ENCODE measurements at places on chromosomes 1 and 21.
A peak's percentile ranks its signal among the peaks of the same experiment; 100 is the strongest.

- no peaks in the 10 kb centered on the region for H3K36me3 ChIP-seq
- no peaks in the 10 kb centered on the region for H3K27me3 ChIP-seq
- H3K4me1 ChIP-seq = 0 out of 2 replicates have a peak, but pooled peaks cover 2% of the 10 kb centered on the region
- no peak overlapping the region for H3K4me3 ChIP-seq
- H3K27ac ChIP-seq = no peak overlapping the region
Measured at GRCh38 chr1:111474106-111474505, 322 bp downstream of the C1orf162 start.

GRCh38 chr1:209628618-209629299 lies 23.5 kb downstream of the LAMB3 start:
- peaks cover 3% of the 10 kb centered on the region for H3K27me3 ChIP-seq
- H3K27ac ChIP-seq = no peak overlapping the region
- peaks cover 43% of the 10 kb centered on the region for H3K4me1 ChIP-seq
- no peak for DNase-seq

GRCh38 chr1:203557390-203557789 lies 63.4 kb downstream of the OPTC start:
- peaks cover 41% of the 10 kb centered on the region for H3K4me1 ChIP-seq
- H3K27me3 ChIP-seq = no peaks in the 10 kb centered on the region
- no peak for DNase-seq

DNA sequence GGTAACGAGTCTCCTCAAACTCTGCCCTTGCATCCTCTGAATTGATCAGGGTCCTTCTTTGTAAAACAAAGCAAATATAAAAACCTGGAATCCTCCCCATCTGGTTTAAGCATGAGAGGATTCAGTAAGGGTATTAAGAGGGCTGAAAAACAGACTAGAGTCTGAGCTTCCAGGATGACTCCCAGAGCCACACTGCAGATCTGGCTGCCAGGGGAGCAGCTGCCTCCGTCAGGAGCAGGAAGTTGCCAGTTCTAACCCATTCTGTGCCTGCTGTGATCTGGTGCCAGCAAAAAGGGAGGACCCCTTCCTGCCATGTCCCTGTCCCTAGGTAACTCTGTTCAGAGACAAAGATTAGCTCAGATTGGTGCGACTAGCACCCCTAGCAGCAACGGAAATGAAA lies 27.5 kb downstream of the SERTAD4 start:
- H3K4me1 ChIP-seq = peaks cover 16% of the 10 kb centered on the region
- H3K27ac ChIP-seq = 0 out of 2 replicates have a peak overlapping the region, but pooled peaks have one; percentile 6
- no peaks in the 10 kb centered on the region for H3K27me3 ChIP-seq
- H3K4me3 ChIP-seq = no peak overlapping the region

DNA sequence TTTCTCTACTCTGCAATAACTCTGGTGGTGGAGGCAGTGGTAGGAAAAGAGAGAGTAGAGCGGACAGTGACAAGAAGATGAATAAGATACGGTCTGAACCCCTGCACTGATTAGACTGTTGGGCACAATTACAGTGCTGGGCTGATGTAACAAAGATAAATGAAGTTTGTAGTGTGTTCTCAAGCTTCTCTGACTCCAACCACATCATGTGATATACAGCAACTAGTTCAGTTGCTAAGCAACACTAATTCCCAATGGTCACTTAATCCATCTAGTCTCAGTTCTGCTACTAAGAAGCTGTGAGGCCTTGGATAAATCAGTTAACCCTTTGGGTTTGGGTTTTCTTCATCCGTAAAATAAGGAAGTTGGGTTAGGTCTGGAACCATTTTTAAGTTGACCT lies 17.3 kb downstream of the DDR2 start:
- DNase-seq = no peak
- no peaks in the 10 kb centered on the region for H3K4me1 ChIP-seq
- H3K36me3 ChIP-seq = no peaks in the 10 kb centered on the region

- DNase-seq = peak; percentile 87
- no peaks in the 10 kb centered on the region for H3K27me3 ChIP-seq
- peaks cover 36% of the 10 kb centered on the region for H3K4me1 ChIP-seq
- no peaks in the 10 kb centered on the region for H3K36me3 ChIP-seq
- peak overlapping the region; percentile 14 for H3K27ac ChIP-seq
Measured at GRCh38 chr1:235093696-235094592, 34.7 kb downstream of the TOMM20 start.

DNA sequence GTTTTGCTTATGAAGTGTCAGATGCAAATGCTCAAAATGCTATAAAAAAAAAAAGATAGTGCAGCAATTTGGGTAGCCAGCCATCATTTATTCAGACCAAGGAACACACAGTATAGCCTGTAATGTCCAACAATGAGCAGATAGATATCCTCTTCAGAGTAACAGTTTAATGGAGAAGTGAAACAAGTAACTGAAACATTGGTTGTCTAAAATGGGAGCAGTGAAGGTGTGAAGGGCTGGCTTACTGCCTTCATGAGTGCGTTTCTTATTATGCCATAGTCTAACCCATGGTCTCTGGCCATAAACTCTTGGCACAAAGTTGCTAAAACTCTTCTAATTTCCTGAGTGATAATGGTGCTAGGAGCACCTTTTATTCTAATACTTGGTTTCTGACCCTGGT lies 11.4 kb downstream of the RGS5 start:
- no peaks in the 10 kb centered on the region for H3K27me3 ChIP-seq
- H3K36me3 ChIP-seq = no peaks in the 10 kb centered on the region
- no peak overlapping the region for H3K4me3 ChIP-seq
- H3K4me1 ChIP-seq = peaks cover 4% of the 10 kb centered on the region

GRCh38 chr1:241527146-241527545 lies 5.0 kb upstream of the KMO start:
- no peaks in the 10 kb centered on the region for H3K36me3 ChIP-seq
- H3K4me1 ChIP-seq = peaks cover 14% of the 10 kb centered on the region
- no peak overlapping the region for H3K4me3 ChIP-seq
- DNase-seq = no peak

DNA sequence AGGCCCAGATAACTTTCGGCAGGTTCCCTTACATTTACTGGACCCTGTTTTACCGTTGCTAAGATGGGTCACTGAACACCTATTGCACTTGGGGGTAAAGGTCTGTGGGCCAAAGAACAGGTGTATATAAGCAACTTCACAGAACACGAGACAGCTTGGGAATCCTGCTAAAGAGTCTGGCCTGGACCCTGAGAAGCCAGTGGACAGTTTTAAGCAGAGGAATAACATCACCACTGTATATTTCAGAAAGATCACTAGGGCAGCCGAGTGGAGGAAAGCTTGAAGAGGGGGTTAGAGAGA lies 54.4 kb downstream of the LAMC2 start:
- DNase-seq = no peak
- H3K4me3 ChIP-seq = no peak overlapping the region
- H3K27me3 ChIP-seq = no peaks in the 10 kb centered on the region
- H3K4me1 ChIP-seq = peaks cover 9% of the 10 kb centered on the region
- no peaks in the 10 kb centered on the region for H3K36me3 ChIP-seq

GRCh38 chr1:160674415-160674814 lies 27.6 kb upstream of the SLAMF1 start:
- H3K4me1 ChIP-seq = peaks cover 10% of the 10 kb centered on the region
- no peak for DNase-seq
- H3K36me3 ChIP-seq = peaks cover 26% of the 10 kb centered on the region
- H3K4me3 ChIP-seq = no peak overlapping the region
- no peaks in the 10 kb centered on the region for H3K27me3 ChIP-seq

DNA sequence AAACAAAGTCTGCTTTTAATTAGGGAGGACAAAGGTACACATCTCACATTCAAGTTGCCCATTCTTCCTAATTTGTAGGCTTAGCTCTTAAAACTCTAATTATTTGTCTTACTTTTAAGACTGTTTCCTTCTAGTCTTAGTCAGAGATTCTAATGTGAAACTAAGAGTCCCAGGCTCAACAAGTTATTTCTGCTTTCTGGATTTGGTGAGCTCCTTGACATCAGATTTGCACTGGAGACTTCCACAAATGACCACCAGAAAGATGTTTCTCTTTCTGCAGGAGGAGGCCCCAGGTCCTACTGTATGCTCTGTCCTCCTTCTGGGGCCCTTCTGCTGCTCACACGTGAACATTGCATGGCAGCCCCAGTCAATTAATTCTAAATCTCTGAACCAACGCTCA lies 194.2 kb upstream of the JUN start:
- no peak overlapping the region for H3K4me3 ChIP-seq
- H3K27ac ChIP-seq = no peak overlapping the region
- H3K36me3 ChIP-seq = no peaks in the 10 kb centered on the region
- H3K27me3 ChIP-seq = no peaks in the 10 kb centered on the region

- DNase-seq = no peak
- H3K36me3 ChIP-seq = peaks cover 11% of the 10 kb centered on the region
- H3K4me1 ChIP-seq = peaks cover 24% of the 10 kb centered on the region
- no peak overlapping the region for H3K4me3 ChIP-seq
- H3K27me3 ChIP-seq = no peaks in the 10 kb centered on the region
Measured at GRCh38 chr1:80994934-80995333, 805.8 kb upstream of the ADGRL2 start.

GRCh38 chr21:46459024-46459355 lies 299 bp downstream of the DIP2A start:
- H3K27ac ChIP-seq = no peak overlapping the region
- no peaks in the 10 kb centered on the region for H3K27me3 ChIP-seq
- no peak for DNase-seq
- H3K36me3 ChIP-seq = peaks cover 19% of the 10 kb centered on the region
- peak overlapping the region; percentile 67 for H3K4me3 ChIP-seq

DNA sequence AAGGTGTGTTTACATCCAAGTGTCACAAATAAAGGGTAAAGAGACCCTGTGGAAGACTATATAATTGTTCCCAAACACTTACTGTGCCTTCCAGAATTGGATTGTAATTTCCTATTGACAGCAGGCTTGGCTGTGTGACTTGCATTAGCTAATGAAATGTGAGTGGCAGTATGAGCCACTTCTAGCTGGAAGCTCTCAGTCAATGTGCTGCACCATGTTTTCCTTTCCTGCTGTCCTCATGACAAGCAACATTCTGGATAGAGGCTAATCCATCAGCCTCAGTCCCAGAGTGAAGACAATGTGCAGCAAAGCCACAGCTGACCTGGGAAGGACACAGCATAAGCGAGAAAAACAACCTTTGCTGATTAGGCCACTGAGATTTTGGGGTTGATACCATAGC lies 5.9 kb upstream of the FOXJ3 start:
- H3K4me1 ChIP-seq = peaks cover 30% of the 10 kb centered on the region
- no peak overlapping the region for H3K4me3 ChIP-seq
- DNase-seq = no peak
- H3K36me3 ChIP-seq = no peaks in the 10 kb centered on the region
- H3K27me3 ChIP-seq = peaks cover 2% of the 10 kb centered on the region
- H3K27ac ChIP-seq = no peak overlapping the region

- DNase-seq = no peak
- no peaks in the 10 kb centered on the region for H3K4me1 ChIP-seq
- no peaks in the 10 kb centered on the region for H3K27me3 ChIP-seq
- H3K4me3 ChIP-seq = no peak overlapping the region
- H3K36me3 ChIP-seq = no peaks in the 10 kb centered on the region
Measured at GRCh38 chr1:192588546-192588945, 13.0 kb downstream of the RGS1 start.

DNA sequence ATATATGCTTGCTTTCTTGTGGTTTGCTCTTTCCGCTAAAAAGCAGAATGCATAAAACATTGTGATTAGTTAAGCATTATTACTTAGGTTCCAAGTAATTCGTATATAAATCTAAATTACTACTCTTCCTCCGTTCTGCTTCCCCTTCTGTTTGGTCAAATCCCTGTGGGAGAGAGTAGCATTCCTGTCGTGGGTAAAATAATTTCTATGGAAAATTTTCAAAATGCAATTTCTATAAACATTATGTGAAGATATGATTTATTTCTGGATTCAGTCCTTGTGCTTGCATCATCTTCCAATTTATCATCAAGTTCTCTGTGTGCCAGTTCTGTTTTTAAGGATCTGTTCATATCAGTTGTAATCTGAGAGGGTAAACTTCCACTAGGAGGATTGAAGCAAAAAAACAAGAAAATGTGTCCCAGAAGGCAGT lies 7.2 kb upstream of the WARS2 start:
- H3K4me1 ChIP-seq = peaks cover 10% of the 10 kb centered on the region
- no peaks in the 10 kb centered on the region for H3K27me3 ChIP-seq
- no peak for DNase-seq
- H3K27ac ChIP-seq = no peak overlapping the region
- H3K36me3 ChIP-seq = peaks cover 14% of the 10 kb centered on the region

DNA sequence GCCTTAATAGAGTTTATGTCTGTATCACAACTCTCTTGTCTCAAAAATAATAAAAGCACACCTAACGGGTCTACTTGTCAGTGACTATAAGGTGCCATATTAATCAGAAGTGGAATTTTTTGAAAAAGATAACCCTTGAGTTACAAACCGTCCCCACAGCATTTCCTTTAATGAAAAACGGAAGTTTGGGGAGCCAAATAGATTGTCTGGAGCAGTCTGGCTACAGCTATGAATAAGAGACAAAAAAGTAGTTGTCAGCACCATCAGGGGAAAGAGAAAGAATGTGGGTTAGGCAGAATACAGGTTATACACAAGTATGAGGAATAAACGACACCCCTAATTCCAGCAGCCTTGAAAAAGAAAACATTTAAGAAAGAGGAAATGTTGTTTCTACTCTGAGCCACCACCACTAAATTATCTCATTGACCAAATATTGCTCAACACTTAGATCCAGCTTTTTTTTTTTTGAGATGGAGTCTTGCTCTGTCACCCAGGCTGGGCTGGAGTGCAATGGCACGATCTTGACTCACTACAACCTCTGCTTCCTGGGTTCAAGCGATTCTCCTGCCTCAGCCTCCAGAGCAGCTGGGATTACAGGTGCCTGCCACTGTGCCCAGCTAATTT lies 29.4 kb upstream of the USP24 start:
- no peak overlapping the region for H3K27ac ChIP-seq
- peaks cover 6% of the 10 kb centered on the region for H3K4me1 ChIP-seq
- peaks cover 2% of the 10 kb centered on the region for H3K27me3 ChIP-seq
- H3K36me3 ChIP-seq = no peaks in the 10 kb centered on the region
- no peak for DNase-seq

GRCh38 chr1:97832481-97832880 lies 88.4 kb downstream of the DPYD start:
- no peaks in the 10 kb centered on the region for H3K4me1 ChIP-seq
- no peak overlapping the region for H3K4me3 ChIP-seq
- DNase-seq = no peak
- no peak overlapping the region for H3K27ac ChIP-seq

GRCh38 chr1:198747127-198747526 lies 108.3 kb downstream of the PTPRC start:
- peaks cover under 1% of the 10 kb centered on the region for H3K4me1 ChIP-seq
- no peak overlapping the region for H3K4me3 ChIP-seq
- no peaks in the 10 kb centered on the region for H3K36me3 ChIP-seq

- peaks cover 8% of the 10 kb centered on the region for H3K27me3 ChIP-seq
- peaks cover 8% of the 10 kb centered on the region for H3K4me1 ChIP-seq
- H3K27ac ChIP-seq = no peak overlapping the region
- no peak overlapping the region for H3K4me3 ChIP-seq
- H3K36me3 ChIP-seq = peaks cover 13% of the 10 kb centered on the region
- no peak for DNase-seq
Measured at GRCh38 chr1:224539971-224540370, 76.1 kb upstream of the CNIH3 start.

DNA sequence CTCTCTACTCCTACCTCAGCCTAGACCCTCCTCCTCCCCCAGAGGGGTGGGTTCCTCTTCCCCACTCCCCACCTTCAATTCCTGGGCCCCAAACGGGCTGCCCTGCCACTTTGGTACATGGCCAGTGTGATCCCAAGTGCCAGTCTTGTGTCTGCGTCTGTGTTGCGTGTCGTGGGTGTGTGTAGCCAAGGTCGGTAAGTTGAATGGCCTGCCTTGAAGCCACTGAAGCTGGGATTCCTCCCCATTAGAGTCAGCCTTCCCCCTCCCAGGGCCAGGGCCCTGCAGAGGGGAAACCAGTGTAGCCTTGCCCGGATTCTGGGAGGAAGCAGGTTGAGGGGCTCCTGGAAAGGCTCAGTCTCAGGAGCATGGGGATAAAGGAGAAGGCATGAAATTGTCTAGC lies 21.6 kb upstream of the VPS13D start:
- DNase-seq = no peak
- H3K27ac ChIP-seq = peak overlapping the region; percentile 47
- H3K4me3 ChIP-seq = no peak overlapping the region
- peaks cover 3% of the 10 kb centered on the region for H3K27me3 ChIP-seq
- peaks cover 32% of the 10 kb centered on the region for H3K4me1 ChIP-seq

All from WTC11 (cell line).